CD14-positive monocyte (primary cell): ENCODE measurements at places on chromosomes 3 and 15.
A peak's percentile ranks its signal among the peaks of the same experiment; 100 is the strongest.

DNA sequence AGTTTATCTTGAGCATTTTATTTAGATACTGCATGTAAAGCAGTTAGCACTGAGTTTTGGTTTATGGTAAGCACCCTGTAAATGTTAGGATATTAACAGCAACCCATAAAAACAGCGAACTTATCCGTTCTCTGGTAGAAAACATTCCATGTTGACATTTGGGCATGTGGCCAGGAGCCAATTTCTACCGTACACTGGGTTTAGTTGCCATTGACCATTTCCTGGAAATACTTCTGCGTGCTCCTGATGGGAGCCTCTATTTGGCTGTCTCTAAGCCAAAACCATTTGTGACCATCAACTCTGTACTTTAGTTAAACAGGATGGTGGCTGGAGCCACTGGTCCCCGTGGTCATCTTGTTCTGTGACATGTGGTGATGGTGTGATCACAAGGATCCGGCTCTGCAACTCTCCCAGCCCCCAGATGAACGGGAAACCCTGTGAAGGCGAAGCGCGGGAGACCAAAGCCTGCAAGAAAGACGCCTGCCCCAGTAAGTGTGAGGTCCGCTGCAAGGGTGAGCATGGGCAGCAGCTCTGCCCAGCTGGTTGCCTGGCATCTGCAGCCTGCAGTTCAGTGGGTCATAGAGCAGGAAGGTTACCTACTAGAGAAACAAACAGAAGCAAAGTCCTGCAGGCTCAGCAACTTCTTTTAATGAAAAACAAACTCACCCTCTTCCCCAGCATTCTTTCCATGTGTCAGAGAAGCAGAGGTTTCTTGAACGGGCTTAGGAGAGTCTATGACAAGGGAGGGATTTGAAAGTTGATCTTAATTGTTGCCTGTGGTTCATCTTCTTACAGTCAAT lies 7.1 kb downstream of the THBS1 start:
- no peak for DNase-seq

DNA sequence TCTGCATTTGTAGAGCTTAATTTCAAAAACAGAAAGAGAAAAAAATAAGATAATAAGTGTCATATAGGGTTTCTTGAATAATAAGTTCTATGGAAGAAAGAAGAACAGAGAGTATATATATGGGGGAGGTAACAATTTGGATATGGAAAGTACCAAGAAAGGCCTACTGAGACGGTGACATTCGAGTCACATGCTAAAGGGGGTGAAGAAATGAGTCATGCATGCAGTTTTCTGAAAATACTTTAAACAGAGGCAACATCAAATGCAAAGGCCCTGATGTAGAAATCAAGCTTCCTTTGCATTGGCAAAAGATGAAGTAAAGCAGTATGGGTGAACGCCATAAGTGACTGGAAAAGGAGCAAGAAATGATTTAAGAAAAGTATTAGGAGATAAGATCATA lies 371.6 kb upstream of the ZNF385D start:
- no peak for DNase-seq

DNA sequence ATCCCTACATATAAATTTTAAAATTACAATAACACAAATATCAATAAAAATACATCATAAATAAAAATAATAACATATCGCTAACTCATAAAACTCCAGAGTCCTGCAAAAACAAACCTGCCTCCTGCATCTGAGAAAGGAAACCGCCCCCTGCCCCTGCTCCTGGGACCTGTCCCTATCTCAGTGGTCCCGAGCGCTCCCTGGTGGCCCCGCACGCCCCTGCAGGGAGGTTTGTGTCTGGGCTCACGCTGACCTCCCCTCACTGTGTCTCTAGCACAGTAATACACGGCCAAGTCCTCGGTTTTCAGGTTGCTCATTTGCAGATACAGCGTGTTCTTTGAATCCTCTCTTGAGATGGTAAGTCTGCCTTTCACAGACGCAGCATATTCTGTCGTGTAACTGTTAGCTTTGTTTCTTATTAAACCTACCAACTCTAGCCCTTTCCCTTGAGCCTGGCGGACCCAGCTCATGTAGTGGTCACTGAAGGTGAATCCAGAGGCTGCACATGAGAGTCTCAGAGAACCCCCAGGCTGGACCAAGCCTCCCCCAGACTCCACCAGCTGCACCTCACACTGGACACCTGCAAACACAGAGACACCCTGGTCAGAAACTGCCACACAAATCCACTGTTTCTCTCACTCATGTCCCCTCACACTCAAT lies 554.1 kb downstream of the GOLGA6L6 start:
- no peak for DNase-seq

DNA sequence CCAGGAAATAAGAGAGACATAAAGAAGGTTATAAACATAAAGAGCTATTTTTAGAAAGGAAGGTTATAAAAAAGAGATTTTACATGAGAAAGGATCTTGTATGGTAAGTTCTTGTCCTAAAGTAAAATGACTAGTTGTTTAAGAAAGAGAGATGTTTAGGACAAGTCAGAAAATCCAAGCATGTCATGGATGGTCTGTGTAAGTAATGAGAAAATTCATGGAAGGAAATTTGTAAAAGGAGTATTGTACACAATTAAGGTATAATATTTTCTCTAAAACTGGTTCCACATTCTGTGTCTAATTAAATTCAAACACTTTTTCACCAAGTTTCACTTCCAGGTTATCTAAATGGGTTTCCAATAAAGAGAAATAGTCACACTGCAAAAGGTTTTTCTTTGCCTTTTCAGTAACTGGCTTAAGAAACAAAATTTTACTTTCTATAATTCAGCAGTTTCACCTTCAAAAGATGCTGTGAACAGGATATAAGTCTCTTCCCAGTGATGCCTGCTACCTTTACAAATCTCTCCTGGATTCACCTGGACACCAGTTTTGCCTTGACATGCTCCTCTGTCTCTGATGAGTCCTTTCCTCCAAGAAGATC lies 455.7 kb downstream of the ZIC1 start:
- DNase-seq, result no peak

- no peak for DNase-seq
Observed at GRCh38 chr15:95363646-95364045, 966.9 kb upstream of the NR2F2 start.

GRCh38 chr3:170421758-170422157 lies 3.1 kb downstream of the CLDN11 start:
- DNase-seq, result no peak

DNA sequence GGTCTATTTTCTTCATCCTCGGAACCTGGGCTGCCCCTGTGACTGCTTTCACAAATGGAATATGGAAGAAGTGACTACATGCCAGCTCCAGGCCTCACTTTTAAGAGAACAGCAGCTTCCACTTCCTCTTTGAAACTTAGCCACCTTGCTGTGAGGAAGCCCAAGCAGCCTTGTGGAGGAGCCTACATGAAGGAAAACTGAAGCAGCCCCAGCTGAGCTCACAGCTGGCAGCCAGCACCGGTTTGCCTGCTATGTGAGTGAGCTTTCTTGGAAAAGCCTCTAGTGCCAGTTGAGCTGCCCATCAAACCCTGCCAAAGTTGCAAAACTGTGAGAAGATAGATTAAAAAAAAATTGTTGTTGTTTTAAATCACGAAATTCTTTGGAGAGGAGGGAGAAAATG lies 498.0 kb upstream of the PROK2 start:
- no peak for DNase-seq

DNA sequence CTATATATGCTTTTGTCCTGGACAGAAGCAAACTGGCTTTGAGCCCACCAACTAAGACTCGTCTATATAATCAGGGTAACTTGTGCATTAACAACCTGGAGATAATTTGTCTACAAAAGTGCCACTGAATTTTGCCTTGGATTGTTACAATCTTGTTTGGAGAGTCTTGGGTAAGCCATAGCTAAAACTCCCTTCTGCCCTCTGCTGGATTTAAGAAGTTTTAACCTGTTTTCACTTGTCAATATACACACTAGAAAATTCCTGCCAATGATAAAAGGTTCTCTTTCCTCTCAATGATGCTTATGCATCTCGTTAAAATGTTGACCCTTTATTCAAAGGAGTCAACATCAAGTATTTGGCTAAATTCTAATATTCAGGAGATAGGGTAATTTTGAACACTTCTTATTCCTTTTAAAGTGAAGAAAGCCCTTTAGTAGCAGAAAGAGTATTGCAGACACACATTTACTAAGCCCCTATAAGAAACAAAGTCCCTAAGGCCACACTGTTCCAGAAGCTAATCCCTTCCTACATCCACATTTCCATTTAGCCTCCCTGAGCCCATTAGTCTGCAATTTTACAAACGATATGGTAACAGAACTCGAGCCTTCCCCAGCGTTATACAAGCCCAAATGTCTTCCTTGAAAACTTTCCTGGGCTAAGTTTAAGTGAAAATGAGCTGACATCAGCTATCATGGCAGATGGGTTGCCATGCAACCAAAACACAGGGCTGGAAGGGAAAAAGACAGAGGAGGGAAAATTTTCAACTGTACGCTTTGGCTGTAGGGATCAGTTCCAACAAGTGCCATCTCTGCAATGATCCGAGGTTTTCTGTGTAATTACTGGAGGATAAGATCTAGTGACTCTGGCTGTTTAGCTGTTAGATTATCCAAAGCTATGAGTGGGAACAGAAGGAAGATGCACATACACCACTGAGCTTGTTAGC lies 75.9 kb upstream of the FGF12 start:
- no peak for DNase-seq

DNA sequence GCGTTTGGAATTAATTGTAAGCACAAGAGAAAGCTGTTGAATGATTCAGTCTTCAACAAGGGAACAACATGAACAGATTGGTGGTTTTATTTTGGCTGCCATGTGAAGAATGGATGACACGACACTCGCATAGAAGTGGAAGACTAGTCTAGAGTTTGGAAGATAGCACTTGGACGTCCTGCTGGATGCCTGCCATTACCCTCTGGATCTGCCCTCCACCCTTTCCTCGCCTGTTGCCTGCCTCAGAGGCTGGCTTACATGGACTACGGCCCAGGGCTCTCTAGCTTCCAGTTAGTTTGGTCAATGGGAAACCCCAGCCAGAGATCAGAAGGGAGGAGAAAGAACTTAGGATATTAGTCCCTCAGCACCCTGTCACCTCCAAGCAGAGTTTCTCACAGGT lies 493.5 kb downstream of the FHIT start:
- no peak for DNase-seq

- DNase-seq, result no peak
Observed at GRCh38 chr3:9167222-9167621, 82.2 kb downstream of the SRGAP3 start.

GRCh38 chr3:67335813-67336212 lies 318.6 kb downstream of the SUCLG2 start:
- DNase-seq, result no peak

GRCh38 chr3:194637066-194637465 lies 3.8 kb upstream of the TMEM44 start:
- no peak for DNase-seq

GRCh38 chr3:127637971-127638370 lies 9.0 kb downstream of the PODXL2 start:
- no peak for DNase-seq

GRCh38 chr15:56320316-56320715 lies 44.9 kb upstream of the TEX9 start:
- no peak for DNase-seq

GRCh38 chr15:99976811-99977271 lies 243.6 kb upstream of the LYSMD4 start:
- DNase-seq, result no peak

DNA sequence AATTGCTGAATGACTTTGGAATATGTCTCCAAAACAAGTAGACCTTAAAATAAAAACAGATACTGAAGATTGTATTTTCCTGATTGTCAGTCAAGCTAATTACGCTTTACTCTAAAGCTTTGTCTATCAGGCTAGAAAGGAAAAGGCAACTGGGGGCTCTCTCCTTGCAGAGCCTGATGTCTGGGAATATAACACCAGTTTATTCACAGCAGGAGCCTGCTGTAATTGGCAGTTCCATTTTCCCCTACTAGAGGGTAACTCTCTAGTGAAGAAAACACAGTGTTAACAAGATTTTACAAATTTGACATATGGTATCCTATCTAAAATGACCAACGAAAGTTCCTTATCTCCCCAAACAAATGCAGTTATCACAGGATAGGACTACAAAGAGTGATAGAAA lies 158.8 kb downstream of the PDZRN3 start:
- DNase-seq, result no peak

DNA sequence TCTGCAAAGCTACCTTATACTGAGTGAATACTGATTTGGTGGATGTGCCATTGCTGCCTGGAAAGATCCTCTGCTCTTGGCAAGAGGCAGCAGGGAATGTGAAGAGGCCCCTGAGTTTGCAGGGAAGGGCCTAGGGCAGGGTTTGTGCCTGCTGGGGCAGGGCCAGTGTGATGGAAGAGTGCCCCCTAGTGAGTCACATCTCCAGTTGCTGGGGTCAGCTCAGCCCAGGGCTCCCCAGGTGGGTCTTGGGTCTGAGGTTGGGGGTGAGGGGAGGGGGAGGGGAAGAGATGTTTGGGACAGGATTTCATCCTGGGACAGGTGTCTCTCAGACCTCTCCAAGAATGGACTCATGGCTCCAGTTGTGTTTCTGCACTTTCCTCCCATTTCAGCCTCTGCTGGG lies 4.1 kb upstream of the AMOTL2 start:
- DNase-seq, result no peak

DNA sequence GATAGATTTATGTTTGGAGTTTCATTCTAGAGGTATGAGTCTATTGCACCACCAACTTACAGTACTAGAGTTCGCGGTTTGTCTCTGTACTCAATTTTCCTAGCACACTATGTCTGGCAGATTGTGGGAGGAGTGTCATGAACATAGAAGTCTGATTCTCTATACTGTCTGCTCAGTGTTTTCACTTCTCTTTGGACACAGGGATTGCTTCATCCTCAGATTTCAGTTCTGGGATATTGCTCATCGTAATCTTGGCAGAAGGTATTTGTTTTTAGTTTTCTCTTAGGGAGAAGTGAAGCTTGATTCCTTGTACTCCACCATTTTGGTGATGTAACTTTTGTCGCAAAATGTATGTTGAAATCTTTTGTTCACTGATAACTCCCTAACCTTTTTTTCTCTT lies 27.8 kb upstream of the AZI2 start:
- peak; percentile 62 for DNase-seq

- no peak for DNase-seq
Observed at GRCh38 chr15:49908933-49909295, 210.1 kb downstream of the ATP8B4 start.

DNA sequence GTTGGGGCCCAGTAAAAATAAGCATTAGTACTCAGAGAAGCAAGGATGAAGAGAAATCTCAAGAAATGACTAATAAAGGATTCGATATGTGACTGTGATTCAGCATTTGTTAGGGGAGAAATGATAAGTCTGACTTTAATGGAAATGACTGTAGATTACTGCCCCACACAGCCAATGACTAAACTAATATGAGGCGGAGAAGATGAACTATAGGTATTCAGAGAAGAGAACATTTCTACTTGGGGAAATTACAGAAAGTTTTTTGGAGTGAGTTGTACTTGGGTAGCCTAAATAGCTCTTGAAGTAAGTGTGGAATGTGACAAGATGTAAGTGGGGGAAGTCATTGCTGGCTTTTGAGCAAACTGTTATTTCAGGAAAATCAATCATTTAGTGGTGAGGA lies 380.0 kb downstream of the PDCD6IP start:
- DNase-seq, result no peak

- DNase-seq, result no peak
Observed at GRCh38 chr15:33016405-33017024, 178.0 kb downstream of the FMN1 start.

GRCh38 chr3:10085738-10086137 lies 22.3 kb downstream of the FANCD2OS start:
- DNase-seq, result no peak

GRCh38 chr3:63479661-63480035 lies 172.8 kb upstream of the SNTN start:
- DNase-seq, result no peak
